ENCODE measurements at places on chromosomes 13 and 19.

DNA sequence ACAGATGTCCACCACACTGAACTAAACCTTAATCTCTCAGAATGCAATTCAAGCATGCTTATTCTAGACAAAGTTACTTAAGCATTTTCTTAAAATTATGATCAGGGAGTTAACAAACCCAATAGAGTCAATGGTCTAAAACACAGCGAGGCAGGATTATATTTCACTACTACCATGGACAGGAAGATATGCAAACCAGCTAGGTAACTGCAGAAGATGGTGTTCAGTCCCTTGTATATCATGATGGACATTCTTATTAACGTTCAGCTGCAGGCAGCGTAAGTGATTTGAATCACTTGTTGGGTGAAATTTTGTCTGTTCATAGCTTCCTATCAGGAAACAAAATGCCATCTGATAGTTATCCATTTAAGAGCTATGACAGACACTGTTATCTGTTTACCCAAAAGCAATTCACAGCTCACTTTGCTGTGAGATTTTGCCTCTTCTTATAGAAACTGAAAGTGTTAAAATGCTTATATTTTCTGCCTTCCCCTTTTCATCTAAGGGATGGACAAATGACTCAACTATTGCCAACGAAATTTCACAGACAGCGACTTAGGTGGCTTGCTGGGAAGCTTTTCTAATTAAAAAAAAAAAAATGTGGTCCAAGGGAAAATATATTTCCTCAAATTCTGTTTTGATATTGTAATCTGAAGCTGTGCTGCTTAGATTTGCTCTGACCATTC lies 591.9 kb downstream of the DACH1 start:
- no peak for DNase-seq

DNA sequence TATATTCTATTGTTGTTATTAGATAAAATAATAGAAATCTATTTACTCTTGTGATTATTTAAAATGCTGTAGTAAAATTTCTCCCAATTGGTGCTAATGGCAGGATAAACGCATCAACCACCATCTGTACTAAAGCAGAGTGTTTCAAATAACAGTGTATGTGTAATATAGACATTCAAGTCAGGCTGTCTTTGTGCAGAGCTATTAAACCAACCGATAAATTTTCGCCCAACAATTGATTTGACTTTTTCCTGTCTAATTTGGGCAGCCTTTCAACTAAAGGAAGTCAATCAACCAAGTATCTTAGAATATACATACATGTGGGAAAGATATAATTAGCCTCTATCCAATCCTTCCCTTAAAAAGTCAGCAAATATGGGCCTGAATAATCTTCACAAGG lies 5.8 kb downstream of the AMER2 start:
- DNase-seq = no peak

GRCh38 chr13:84686973-84687372 lies 804.7 kb upstream of the SLITRK1 start:
- DNase-seq = no peak

DNA sequence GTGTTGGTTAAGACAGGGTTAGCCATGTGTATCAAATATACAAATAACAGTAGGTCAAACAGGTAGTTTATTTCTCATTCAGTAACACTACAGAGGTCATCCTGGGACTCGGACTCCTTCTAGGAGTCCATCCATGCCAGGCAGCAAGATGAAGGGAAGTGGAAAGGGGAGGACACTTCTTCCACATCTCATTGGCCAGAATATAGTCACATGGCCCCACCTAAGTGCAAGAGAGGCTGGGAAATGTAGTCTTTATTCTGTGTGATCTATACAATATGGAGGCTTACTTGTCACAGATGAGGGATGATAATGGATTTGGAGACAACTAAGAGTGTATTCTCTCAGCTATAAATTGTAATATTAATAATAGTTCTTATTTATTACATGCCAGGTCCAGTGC lies 31.1 kb downstream of the RDH8 start:
- no peak for DNase-seq

DNA sequence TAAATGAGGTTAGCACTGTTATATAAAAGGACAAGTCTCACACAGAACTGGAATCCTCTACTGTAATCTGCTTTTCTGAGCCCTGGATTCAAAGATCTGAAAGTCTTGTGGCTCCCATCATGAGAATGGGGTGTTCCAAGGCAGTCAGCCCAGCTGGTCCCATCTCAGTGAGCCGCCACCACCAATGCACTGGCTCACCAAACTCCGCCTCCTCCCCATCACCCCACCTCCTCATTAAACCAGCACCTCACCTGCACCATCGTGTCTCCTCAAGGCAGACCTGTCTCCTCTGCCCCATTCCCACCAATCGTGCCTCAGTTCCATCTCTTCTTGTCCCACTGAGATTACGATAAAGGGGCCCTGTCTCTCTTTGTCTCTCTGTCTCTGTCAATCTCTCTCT lies 166.7 kb downstream of the USP12 start:
- DNase-seq = no peak

DNA sequence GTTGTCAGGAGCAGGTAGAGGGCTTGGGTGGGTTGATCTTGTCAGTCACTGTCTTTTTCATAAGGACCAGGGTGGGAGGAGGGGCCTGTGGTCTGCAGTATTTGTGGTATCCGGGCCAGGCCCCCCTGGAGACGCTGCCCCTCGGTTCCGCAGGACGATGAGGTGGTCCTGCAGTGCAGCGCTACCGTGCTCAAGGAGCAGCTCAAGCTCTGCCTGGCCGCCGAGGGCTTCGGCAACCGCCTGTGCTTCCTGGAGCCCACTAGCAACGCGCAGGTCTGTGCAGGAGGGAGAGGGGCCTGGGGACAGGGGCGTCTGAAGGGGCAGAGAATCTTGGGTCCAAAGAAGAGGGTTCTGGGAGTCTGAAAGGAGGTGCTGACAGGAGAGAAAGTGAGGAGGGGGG lies 7.1 kb downstream of the RYR1 start:
- DNase-seq = no peak

- no peak for DNase-seq
Measured at GRCh38 chr13:26036383-26036782, 15.4 kb downstream of the SHISA2 start.

DNA sequence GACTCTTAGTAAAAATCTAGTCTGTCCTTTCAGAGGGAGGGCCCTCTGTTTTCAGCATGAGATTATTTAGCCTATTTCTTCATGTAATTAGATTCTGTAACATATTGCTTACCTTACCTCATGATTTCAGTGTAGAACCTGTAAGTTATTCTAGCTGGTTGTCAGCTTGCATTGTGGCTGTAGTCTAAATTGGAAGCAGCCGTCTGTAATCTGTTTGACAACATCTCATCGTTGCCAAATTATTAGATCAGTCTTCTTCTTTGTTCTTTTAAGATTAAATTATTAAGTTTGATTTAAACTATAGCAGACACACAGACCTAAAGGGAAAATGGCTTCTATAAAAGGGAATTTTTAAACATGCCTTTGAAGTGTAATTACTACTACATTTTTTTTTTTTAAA lies 34.8 kb downstream of the SLAIN1 start:
- DNase-seq = no peak

- DNase-seq = no peak
Measured at GRCh38 chr13:30900436-30900835, 5.6 kb upstream of the MEDAG start.

All from stimulated activated CD8-positive, alpha-beta memory T cell treated with anti-CD3 and anti-CD28 coated beads, Interleukin-7, amount 100 ng/mL, for 1 hour (primary cell).